Endothelial cell (in vitro differentiated cells): ENCODE measurements at places on chromosomes 12 and 14. TPM values are rescaled to one million over a fixed set of nuclear protein-coding genes. Genes with fewer than 3 reads are reported as not detected.

Gene NRL
- total RNA-seq, result 1.2 TPM

GRCh38 chr12:124007826-124008570 lies 35.0 kb downstream of the ZNF664 start:
- no peak for DNase-seq
- no peak overlapping the region for H3K4me3 ChIP-seq
- H3K4me1 ChIP-seq, result peaks cover 15% of the 10 kb centered on the region
- H3K36me3 ChIP-seq, result peaks cover 33% of the 10 kb centered on the region

DNA sequence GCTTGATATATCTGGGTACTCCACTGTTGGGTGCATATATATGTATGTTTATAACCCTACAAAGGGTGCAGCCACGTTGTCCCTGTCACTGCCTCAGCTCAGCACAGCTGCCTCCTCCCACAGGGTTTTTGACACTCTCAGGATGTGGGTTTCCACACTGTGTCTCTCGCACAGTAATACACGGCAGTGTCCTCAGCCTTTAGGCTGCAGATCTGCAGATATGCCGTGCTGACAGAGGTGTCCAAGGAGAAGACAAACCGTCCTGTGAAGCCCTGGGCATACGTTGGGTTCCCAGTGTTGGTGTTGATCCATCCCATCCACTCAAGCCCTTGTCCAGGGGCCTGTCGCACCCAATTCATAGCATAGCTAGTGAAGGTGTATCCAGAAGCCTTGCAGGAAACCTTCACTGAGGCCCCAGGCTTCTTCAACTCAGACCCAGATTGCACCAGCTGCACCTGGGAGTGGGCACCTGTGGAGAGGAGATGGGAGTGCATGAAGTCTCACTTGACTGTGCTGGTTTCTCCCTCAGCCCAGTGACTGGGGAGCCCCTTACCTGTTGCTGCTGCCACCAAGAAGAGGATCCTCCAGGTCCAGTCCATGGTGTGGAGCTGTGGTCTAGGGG lies 498.7 kb downstream of the TMEM121 start:
- no peaks in the 10 kb centered on the region for H3K27me3 ChIP-seq
- H3K27ac ChIP-seq, result no peak overlapping the region
- H3K4me1 ChIP-seq, result no peaks in the 10 kb centered on the region
- no peak for DNase-seq
- no peak overlapping the region for H3K4me3 ChIP-seq

DNA sequence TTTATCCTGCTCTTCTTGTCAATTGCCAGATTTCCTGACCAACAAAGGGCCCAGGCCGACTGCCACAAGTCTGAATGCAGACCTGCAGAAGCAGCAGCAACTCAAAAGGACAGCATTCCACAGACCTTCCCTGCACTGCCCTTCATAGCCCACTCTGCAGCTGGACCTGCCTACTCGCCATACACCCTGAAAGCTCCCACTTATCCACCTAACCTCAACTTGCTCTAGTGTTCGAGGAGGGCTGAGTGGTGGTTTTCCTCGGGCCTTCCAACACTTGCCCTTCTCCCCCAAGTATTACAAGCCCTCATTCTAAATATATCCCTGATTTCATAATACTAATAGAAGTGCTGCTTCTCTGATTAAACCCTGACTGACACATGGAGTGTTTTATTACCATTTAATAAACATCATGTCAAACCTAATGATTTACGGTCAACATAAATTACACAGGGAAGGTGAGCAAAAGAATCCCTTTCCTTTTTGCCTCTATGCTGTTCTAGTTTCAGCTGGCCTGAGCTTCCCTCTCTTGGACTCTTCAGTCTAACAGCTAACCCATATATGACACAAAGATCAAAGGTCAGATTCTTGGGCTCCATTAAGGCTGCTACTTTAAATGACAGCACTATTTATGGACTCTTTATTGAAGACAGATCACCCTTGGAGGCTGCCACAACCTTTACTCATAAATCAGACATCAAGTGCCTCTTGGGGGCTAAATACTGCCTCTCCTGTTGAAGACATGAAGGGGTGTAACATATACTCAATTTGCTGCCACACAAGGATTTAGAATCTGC lies 1546.9 kb upstream of the TMEM132C start:
- H3K36me3 ChIP-seq, result peaks cover 11% of the 10 kb centered on the region
- H3K27ac ChIP-seq, result no peak overlapping the region
- no peaks in the 10 kb centered on the region for H3K4me1 ChIP-seq
- H3K27me3 ChIP-seq, result peaks cover 2% of the 10 kb centered on the region
- no peak overlapping the region for H3K4me3 ChIP-seq

DNA sequence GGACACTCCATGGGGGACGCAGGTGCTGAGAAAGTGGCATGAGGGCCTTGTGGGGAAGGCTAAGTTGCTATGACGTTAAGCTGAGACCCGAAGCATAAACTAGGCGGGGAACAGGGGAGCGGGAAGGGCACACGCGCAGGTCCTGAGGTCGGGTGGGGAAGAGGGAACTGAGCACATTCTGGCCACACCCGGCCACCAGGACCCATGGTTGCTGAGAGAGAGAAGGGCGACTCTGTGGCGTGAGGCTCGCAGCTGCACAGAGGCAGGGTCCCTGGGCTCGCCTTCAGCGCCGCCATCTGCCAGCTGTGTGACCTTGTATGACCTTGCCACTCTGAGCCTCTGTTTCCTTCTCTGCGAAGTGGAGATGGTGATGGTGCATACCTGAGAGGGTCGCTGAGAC lies 182.5 kb downstream of the PHETA1 start:
- no peak overlapping the region for H3K27ac ChIP-seq
- no peaks in the 10 kb centered on the region for H3K4me1 ChIP-seq
- H3K4me3 ChIP-seq, result no peak overlapping the region
- no peak for DNase-seq
- no peaks in the 10 kb centered on the region for H3K36me3 ChIP-seq
- H3K27me3 ChIP-seq, result peaks cover 2% of the 10 kb centered on the region
